Fibroblast of gingiva (primary cell): ENCODE measurements at places on chromosomes 3 and 15.
A peak's percentile ranks its signal among the peaks of the same experiment; 100 is the strongest.

DNA sequence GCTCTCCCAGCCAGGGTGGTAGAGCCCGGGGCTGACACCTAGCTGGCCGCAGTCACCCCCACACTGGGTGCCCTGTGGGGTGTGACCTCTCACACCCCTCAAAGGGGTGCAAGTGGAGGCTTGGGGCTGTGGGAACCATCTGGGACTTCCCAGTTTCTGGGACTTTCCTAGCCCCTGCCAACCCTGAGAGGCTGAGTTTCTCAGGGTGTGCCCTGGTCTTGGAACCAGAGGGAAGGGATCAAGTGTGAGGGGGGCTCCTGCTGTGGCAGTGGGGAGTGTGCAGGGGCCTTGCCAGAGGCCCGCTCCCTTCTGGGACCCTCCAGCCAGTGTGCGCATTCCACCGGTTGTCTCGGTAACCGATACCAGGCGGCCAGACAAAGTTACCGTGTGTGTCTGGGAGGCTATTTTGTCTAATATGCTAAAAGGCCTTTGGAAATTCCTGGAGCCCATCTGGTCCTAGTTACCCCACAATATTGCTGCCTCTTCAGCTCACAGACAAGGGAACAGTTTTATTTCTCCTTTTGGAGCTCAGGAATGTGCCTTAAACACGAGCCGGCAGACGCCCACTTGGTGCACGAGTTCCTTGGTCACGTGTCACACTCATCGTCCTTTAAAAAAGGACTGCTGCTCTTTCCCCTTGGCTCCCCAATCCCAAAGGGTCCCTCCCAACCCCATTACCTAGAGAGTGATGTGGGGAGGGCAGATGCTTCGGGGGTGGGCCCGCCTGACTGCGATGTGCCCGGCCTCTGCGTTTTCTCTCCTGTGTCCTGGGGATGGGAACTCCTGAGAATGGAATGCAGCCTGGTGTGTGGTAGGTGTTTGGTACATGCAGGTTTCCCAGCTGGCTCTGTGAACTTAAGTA lies 33.2 kb downstream of the HDAC11 start:
- peak; percentile 78 for DNase-seq

DNA sequence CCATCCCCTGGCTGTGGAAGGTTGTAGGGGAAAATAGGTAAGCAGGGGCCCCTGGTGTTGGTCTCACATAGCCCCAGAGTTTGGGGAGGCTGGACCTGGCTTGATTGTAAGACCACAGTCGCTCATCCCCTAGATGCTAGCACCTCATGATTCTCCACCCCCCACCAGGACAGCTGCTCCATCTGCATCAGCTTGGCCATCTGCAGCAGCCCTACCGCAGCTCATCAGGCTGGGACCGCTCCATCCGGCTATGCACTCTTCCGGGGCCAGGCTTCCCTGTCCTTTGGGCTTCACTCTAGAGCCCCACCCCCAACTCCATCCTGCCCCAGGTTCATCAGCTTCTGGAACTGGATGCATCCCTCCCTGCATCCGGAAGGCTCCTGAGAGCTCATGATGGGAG lies 12.6 kb downstream of the SCN5A start:
- no peak for DNase-seq

DNA sequence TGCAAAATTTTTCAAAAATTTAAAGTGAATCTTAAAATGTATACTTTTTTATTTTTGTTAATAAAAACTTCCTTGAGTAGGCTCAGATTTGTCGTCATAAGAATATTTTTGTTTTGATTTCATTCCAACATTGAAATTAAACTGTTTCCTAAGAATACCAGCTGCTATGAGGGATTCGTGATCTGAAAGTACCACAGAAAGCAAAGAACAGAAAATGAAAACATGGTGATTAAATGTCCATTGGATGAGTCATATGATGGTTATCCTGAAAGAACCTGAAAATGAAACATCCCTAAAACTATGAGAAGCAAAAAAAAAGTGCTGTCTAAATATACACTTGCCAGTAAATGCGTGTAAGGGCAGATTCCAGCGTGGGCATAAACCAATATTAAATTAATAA lies 143.8 kb downstream of the GMNC start:
- peak; percentile 88 for DNase-seq

DNA sequence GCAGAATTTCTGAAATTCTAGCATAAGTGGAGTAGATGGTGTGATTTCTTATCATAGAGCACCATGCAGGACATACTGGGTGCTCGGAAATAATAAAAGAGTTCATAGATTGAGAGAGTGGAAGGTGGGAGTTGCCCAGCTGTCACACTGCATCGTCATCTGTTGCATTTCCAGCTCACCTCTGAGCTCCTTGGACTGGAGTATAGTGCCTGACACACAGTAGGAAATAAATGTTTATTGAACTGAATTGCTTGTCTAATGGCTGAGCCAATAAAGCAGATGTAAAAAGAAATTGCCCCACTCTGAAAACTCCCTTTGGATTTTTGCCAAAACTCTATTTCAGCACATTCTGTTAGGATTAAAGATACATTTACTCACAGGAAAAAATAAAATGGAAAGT lies 108.9 kb upstream of the UBE2E1 start:
- peak; percentile 3 for DNase-seq

- DNase-seq = no peak
These were observed 152.4 kb upstream of the CGNL1 start for GRCh38 chr15:57223887-57224286.

GRCh38 chr15:60379525-60380274 lies 18.1 kb downstream of the ANXA2 start:
- peak; percentile 97 for DNase-seq

DNA sequence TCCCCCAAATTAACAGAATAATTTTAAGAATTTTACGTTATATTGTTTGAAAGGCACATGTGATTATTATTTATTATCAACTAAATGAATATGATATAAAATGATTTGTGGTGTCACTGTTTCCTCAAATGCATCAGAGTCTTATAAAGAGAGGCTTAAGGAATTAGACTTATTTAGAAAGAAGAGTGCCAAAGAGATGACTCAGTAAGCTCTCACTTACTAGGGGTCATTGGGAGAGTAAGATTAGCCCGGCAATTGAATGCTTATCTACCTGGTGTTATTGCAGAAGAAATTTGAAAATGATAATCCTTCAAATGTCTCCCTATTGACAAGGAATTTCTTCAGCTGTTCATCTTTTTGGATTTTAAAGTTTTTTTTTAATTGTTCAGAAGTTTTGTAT lies 408.7 kb downstream of the OXSM start:
- DNase-seq = no peak
